Cortex of kidney (tissue), 1 donor: ENCODE measurements at places on chromosomes 16 and 17.

- DNase-seq, result no peak
These were observed 1.6 kb downstream of the HEATR3 start for GRCh38 chr16:50067290-50067853.

DNA sequence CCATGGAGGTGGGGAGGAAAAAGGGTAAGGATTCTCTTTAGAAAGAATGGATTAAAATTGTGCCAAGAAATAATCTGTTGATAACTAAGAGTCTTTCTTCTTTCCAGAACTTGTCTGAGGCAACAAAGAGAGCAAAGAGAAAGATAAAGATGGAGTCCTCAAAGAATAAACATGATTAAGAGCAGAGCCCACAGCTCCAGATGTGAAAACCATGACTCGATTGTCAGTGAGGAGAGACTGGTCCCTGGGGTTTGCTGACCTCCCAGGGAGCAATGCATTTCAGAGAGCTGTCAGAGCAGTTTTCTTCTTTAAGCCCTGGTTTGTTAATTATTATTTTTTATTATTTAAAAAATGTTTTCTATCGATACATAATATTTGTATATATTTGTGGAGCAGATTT lies 74.6 kb downstream of the TMEM100 start:
- DNase-seq, result no peak

GRCh38 chr16:64648282-64648681 lies 473.6 kb downstream of the CDH11 start:
- DNase-seq, result no peak

DNA sequence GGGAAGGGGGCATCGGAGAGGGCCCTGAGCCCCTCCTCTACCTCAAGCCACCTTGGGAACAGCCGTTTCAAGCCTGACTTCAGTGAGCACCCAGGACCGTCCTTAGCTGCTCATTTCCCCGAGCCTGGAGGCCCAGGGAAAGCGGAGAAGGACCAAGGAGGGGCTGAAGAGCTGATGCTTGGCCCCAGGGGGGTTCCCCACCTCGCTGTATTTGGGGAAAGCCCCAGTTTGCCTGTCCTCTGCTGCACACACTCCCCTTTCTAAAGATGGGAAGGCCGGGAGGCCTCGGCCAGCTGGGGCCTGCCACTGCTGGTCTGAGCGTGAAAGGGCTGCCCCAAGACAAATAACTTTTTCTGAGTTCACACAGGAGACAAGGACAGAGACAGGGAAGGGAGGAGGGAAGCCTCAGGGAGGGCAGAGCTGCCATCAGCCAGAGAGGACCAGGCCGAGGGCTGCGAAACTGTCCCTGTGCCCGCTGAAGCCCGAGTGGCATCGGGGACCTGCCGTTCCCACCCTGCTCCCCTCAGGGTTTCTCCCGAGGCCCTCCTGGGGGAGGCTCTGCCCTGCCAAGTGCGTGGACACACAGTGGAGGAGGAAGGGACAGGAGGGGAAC lies 11.6 kb downstream of the ZACN start:
- no peak for DNase-seq
